ENCODE measurements at places on chromosomes 5 and 9.

DNA sequence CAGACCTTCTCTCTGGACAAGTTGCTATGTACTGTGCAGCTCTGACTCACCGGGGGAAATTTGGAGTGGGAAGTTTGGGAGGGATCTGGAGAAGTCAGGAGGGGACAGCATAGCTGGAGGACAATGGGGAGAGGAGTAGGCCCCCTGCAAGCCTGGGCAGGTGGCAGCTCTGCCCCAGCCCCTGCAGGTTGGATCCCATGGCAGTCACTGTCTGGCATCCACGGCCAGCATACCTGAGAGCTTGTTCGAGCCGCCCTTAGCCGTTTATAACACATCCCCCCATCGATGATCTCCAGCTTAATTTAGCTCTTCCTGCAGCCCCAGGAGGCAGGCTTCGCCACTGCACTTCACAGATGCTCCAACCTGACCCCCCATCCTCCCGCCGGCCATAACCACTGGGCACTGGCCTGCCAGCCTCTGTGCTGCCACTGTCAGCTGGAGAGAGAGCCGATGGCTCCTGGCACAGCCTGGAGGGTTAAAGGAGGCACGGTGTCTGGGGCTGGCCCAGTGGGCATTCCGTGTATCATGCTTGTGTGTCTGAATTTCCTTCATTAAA lies 57.7 kb upstream of the RNU6ATAC start:
- no peak for DNase-seq

- DNase-seq, result no peak
Measured at GRCh38 chr9:3758816-3759576, 233.2 kb upstream of the RFX3 start.

GRCh38 chr5:72510610-72511181 lies 3.5 kb upstream of the ZNF366 start:
- no peak for DNase-seq

GRCh38 chr5:39628348-39628747 lies 203.6 kb upstream of the DAB2 start:
- DNase-seq, result no peak

DNA sequence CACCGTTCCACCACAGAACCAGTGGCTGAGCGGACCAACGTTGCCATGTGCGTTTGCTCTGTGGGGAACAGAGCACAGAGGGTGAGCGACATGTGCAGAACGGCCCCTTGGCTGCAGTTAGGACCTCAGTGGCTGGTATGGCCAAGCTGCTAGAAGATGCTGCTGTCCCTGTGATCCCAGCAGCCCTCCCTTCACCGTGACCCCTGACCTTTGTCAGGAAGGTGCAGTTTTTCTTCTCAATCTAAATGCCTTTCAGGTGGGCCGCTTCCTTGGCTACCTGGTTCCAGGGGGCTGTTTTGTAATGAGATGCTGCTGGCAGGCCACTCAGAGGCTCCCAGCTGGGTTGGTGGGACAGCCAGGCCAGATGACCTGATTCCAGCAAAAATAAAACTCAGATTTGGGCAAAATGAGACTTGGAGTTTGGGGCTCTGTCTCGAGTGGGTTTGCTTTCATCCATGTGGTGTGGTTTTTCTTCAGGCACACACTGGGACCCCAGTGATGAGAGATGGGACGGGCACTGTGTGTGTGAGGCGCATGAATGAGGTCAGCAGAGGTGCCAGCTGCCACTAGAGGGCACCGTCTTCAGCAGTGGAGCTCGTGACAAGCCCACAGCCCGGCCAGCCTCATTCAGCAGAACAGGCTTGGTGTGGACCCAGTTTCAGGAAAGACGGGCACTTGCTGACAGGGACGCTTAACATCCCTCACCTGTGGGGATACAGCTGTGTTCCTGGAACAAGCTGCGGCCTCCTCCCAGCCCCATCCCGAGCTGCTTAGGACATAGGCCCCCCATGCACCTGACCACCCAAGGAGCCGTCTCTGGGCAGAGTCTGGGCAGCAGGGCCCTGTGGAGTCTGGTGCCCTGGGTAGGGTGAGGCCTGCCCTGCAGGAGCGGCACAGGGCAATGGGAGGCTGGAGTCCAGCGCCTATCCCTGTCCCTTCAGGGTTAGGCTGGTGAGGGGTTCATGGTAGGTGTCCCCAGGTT lies 4.1 kb downstream of the MRPS2 start:
- DNase-seq, result no peak

DNA sequence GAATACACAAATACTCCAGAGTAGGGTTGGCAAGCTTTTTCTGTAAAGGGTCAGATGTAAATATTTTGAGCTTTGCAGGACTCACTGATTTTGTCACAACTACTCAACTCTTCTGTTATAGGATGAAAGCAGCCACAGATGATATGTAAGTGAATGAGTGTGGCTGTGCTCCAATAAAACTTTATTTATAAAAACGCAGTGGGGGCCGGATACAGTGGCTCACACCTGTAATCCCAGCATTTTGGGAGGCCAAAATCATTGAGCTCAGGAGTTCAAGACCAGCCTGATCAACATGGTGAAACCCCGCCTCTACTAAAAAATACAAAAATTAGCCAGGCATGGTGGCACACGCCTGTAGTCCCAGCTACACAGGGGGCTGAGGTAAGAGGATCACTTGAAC lies 69.1 kb downstream of the FBXW11 start:
- DNase-seq, result no peak

GRCh38 chr9:60545878-60546385 lies 368.3 kb upstream of the SPATA31A5 start:
- no peak for DNase-seq

DNA sequence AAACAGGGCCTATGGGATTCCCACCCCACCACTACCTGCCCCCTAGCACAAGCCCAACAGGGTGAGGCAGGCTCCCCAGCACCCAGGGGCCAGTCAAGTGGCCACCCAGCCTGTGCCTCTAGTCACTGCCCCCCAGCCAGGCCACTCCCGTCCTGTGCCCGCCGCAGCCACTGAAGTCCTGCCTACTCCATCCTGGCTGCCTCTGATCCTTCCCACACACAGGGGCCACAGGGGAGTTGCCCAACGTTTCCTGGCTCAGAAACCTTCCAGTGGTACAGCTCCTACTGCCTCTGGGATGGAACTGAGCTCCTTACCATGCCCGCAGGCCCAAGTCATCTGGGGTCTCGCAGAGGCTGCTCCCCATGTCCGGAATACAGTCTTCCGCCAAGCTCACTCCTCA lies 70.2 kb upstream of the STXBP1 start:
- DNase-seq, result no peak

DNA sequence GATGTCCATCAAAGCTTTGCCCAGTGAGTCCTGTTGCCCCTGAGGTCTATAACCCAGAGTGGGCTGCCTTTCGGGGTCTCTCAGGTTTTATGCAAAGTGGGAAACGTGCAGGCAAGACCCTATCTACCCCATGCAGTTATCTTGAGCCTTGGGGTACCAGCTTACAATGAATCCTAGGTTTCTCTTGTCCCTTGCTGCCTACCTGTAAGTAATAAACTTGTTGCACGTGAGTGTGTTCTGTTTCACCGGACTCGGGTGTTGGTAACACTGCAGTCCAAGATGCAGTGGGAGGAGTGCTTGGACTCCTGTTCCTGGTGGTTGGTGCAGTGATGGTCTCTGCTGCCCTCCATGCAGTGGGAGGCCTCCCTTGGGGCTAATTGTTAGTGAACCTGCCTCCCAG lies 85.6 kb upstream of the ALDH1B1 start:
- no peak for DNase-seq

GRCh38 chr5:151947931-151948608 lies 23.4 kb upstream of the GLRA1 start:
- DNase-seq, result no peak

GRCh38 chr5:32439086-32439642 lies 5.4 kb downstream of the ZFR start:
- DNase-seq, result no peak
